ENCODE measurements at places on chromosomes 11 and 22.

DNA sequence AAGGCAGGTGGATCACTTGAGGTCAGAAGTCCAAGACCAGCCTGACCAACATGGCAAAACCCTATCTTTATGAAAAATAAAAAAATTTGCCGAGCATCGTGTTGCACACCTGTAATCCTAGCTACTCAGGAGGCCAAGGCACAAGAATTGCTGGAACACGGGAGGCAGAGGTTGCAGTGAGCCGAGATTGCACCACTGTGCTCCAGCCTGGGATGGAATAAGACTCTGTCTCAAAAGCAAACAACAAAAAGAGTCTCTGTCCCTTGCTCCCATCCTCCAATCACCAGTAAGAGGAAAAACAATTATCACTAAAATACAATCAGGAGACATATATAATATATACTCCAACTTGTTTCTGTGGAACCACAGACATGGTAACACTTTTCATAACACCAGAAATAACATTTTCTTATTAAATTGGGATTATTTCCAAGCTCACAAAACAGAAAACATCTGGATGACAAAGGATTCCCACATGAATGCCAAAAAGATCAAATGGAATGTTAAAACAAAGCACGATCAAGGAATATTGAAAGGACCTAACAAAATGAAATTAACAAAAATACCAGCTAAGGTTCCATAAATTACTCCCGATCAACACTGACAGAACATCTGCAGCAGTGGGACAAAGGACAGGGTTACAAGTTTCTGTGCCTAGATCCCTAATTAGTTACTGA is 15.2 kb downstream of the FCHSD2 start:
- DNase-seq: no peak

GRCh38 chr11:118081241-118081958 is 4.5 kb downstream of the TMPRSS4 start:
- peak; percentile 74 for DNase-seq

DNA sequence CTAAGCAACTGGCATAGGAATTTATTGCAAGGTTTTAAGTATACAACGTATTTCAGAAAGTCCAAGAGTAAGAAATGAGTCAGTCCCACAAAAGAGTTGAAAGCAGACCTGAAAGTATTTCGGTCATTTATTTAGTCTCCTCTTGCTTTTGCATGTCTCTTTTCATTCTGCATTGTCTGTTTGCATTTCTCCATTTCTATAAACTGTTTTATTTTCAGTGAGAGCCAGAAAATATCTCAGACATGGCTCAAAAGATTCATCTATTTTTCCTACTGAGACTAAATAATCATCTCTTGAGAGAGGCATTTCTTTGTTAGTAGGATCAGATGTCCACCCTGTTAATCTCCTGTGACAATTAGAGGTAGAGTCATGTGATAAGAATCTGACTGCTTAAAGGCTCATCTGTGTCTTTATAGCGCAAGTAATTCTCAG is 219.1 kb upstream of the CCDC179 start:
- no peak for DNase-seq

DNA sequence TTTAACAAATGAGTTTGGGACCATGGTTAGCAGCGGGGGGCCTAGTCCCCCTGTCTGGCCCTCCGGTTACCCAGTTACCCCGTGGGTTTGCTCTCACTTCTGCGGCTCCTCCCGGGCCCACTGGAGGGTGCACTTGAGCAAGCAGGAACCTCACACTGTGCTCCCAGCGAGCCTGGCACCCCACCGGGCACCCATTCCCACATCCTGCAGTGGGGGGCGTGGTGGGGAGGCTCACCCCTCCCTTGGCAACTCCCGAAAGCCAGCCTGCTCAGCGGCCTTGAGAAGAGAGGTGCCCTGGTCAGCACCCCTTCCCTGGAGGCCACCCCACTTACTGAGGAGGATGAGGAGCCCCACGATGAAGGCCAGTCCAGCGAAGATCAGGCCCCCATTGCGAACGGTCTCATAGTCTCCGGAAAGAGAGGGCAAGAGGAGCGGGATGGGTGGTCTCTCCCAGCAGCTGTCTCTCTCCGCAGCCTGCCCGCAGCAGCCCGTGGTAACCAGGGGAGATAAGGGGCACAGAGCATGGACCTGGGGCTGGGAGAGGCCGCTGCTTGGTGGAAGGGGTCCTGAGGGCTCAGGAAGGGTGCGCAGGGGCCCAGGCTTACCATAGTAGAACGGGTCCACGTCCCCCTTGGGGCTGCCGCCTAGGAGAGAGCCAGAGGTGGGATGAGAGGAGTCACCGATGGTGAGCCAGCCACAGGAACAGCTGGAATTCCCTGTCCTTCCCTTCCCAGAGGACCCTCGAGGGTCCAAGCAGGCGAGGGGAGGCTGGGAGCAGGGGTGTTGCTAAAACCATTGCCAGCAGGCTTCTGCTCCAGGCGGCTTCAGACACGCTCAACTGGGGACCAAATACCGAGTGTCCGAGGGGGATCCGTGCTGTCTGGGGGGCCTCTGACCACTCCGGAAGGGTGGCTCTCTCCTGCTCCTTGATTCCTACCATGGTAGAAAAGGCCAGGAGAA is 2.2 kb downstream of the FXYD2 start:
- DNase-seq: peak; percentile 46

GRCh38 chr11:4882543-4882942 is 843 bp downstream of the OR51T1 start:
- no peak for DNase-seq

- DNase-seq: no peak
Observed at GRCh38 chr22:42587588-42588175, 27.0 kb downstream of the POLDIP3 start.

- DNase-seq: no peak
Observed at GRCh38 chr11:43874738-43875137, 5.9 kb upstream of the ALKBH3 start.

GRCh38 chr11:15104166-15104565 is 10.6 kb upstream of the INSC start:
- DNase-seq: peak; percentile 46

- DNase-seq: no peak
Observed at GRCh38 chr11:79342686-79343085, 98.1 kb downstream of the TENM4 start.

Measured in epithelial cell of esophagus (primary cell).